ENCODE measurements at places on chromosomes 3 and 15. TPM values are rescaled to one million over a fixed set of nuclear protein-coding genes. Genes with fewer than 3 reads are reported as not detected.

- DNase-seq, result no peak
- H3K4me1 ChIP-seq, result no peaks in the 10 kb centered on the region
- no peak overlapping the region for H3K4me3 ChIP-seq
- H3K27ac ChIP-seq, result peak overlapping the region; percentile 11
- no peaks in the 10 kb centered on the region for H3K27me3 ChIP-seq
These were observed 66.4 kb downstream of the PRTG start for GRCh38 chr15:55676507-55676906.

DNA sequence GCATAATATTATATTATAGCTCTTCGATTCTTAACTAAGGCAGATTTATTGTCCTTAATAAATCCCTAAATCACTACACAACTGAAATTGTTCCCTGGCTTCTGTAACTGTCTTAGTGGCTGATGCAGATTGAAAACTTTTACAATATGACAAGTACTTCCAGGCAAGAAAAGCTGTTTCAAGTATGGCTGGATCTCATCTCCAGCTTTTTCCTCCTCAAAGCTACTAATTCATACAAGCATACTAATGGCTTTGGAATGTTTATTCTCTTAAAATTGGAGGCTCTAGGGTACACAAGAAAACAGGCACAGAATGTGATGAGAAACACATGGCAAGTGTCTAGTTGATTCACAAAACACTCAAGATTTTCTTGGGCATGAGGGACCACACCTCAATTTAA, 351.5 kb upstream of the ICE2 start:
- no peak for DNase-seq
- H3K36me3 ChIP-seq, result no peaks in the 10 kb centered on the region
- no peaks in the 10 kb centered on the region for H3K27me3 ChIP-seq
- no peak overlapping the region for H3K4me3 ChIP-seq
- H3K27ac ChIP-seq, result no peak overlapping the region

GRCh38 chr3:98761643-98762229, 1.4 kb upstream of the ST3GAL6 start:
- peak; percentile 25 for DNase-seq
- H3K27ac ChIP-seq, result peak overlapping the region; percentile 23
- no peaks in the 10 kb centered on the region for H3K27me3 ChIP-seq

GRCh38 chr3:134858441-134859035, 63.5 kb downstream of the EPHB1 start:
- H3K4me3 ChIP-seq, result no peak overlapping the region
- H3K36me3 ChIP-seq, result no peaks in the 10 kb centered on the region
- no peak for DNase-seq
- H3K27me3 ChIP-seq, result no peaks in the 10 kb centered on the region
- no peaks in the 10 kb centered on the region for H3K4me1 ChIP-seq

- no peak overlapping the region for H3K27ac ChIP-seq
- no peak overlapping the region for H3K4me3 ChIP-seq
- DNase-seq, result no peak
- H3K36me3 ChIP-seq, result no peaks in the 10 kb centered on the region
- H3K27me3 ChIP-seq, result peaks cover 12% of the 10 kb centered on the region
These were observed 75.8 kb upstream of the LIPC start for GRCh38 chr15:58355973-58356372.

DNA sequence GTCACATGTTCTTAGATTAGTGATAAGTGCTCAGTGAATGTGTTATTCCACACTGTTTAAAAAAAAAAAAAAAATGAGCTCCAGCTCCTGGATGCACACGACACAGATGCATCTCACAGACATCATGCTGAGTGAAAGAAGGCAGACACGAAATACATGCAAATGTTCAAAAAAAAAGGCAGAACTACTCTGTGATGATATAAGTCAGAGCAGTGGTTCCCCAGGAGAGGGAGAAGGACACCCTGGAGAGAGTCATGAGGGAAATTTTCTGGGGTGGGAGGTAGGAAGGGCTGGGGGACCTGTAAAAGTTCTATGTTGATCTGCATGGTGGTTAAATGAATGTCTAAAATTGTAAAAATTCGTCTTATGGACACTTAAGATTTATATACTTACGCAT, 4.3 kb downstream of the CSRNP1 start:
- H3K36me3 ChIP-seq, result peaks cover 17% of the 10 kb centered on the region
- H3K27ac ChIP-seq, result peak overlapping the region; percentile 100
- no peak overlapping the region for H3K4me3 ChIP-seq
- peaks cover 43% of the 10 kb centered on the region for H3K4me1 ChIP-seq
- H3K27me3 ChIP-seq, result no peaks in the 10 kb centered on the region

The TMEM158 gene
- 76.4 TPM for polyA plus RNA-seq

The SKOR1 gene
- 0.18 TPM for polyA plus RNA-seq

GRCh38 chr3:115321400-115321805, 174.3 kb upstream of the ZBTB20 start:
- peaks cover 13% of the 10 kb centered on the region for H3K4me1 ChIP-seq
- H3K27me3 ChIP-seq, result no peaks in the 10 kb centered on the region
- no peak overlapping the region for H3K27ac ChIP-seq
- no peak overlapping the region for H3K4me3 ChIP-seq

DNA sequence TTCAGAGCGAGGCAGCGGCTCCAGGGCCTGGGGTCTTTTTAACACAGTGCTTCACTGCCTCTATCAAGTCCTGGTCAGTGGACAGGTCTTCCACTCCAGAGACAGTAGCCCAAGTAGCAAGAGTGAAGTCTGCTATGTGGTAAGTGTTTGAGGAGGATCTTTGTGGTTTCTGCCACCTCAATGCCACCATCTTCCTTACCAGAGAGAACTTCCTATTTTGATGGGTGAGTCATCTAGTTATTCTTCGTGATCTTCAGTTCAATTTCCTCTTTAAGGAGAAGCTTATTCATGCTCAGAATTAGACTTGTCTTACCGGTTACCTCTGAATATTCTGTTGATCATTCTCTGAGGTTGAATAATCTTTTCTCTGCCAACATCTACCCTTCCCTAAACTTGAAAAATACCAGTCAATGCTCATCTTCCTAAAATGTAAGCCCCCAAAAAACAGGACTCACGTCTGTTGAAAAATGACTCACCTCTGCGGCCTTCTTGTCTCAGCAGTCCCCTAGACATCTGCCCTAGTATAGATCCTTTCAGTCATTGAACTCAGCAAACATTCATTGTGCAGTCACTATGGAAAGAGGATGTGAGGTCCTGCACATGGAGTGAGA, 32.2 kb upstream of the BCL6 start:
- H3K27me3 ChIP-seq, result no peaks in the 10 kb centered on the region
- H3K4me3 ChIP-seq, result no peak overlapping the region
- DNase-seq, result no peak
- H3K27ac ChIP-seq, result peak overlapping the region; percentile 54
- no peaks in the 10 kb centered on the region for H3K36me3 ChIP-seq

DNA sequence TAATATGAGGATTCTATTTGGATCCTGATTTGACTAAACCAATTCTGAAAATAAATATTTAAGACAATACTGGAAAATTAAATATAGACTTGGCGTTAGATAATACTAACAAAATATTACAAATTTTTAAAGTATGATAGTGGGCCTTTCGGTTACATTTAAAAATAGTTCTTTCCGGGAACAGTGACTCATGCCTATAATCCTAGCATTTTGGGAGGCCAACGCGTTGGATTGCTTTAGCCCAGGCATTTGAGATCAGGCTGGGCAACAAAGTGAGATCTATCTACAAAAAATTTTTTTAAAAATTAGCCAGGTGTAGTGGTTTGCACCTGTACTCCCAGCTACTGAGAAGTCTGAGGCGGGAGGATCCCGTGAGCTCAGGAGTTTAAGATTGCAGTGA, 30.3 kb upstream of the GADL1 start:
- no peak overlapping the region for H3K27ac ChIP-seq
- no peaks in the 10 kb centered on the region for H3K27me3 ChIP-seq
- no peak overlapping the region for H3K4me3 ChIP-seq
- H3K4me1 ChIP-seq, result no peaks in the 10 kb centered on the region
- H3K36me3 ChIP-seq, result no peaks in the 10 kb centered on the region

The TTBK2 gene
- polyA plus RNA-seq, result 6.4 TPM

The SNAP23 gene
- 45.0 TPM for polyA plus RNA-seq

Data from SK-N-SH (cell line).